ENCODE measurements at places on chromosomes 3 and 15. TPM values are rescaled to one million over a fixed set of nuclear protein-coding genes. Genes with fewer than 3 reads are reported as not detected.

- no peaks in the 10 kb centered on the region for H3K36me3 ChIP-seq
- DNase-seq = no peak
- no peaks in the 10 kb centered on the region for H3K27me3 ChIP-seq
- H3K27ac ChIP-seq = no peak overlapping the region
- H3K4me3 ChIP-seq = no peak overlapping the region
These were observed 421.0 kb upstream of the RBMS3 start for GRCh38 chr3:28859897-28860296.

GRCh38 chr3:112627919-112628466 is 12.9 kb downstream of the CCDC80 start:
- H3K4me1 ChIP-seq = peaks cover 3% of the 10 kb centered on the region
- no peak overlapping the region for H3K4me3 ChIP-seq
- H3K27me3 ChIP-seq = no peaks in the 10 kb centered on the region
- DNase-seq = no peak
- H3K27ac ChIP-seq = peak overlapping the region; percentile 27

DNA sequence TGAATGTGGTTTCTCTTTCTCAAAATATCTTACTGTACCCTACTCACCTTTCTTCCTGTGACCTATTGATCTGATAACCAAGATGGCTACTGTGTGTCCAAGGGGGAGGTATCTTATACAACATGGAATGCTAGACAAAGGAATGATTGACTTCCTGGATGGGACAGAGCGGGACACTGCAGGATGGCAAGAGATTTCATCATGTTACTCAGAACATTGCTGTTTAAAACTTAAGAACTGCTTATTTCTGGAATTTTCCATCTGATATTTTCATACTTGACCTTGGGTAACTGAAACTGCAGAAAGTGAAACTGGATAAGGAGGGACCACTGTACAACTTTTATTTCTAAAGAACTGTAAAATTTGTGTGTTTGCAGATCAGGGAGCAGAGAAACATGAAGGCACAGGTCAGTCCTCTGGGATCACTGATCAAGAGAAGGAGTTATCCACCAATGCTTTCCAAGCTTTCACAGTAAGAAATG is 18.5 kb downstream of the CNOT10 start:
- no peak for DNase-seq
- no peaks in the 10 kb centered on the region for H3K27me3 ChIP-seq
- H3K4me3 ChIP-seq = no peak overlapping the region
- no peaks in the 10 kb centered on the region for H3K4me1 ChIP-seq
- H3K27ac ChIP-seq = no peak overlapping the region
- H3K36me3 ChIP-seq = no peaks in the 10 kb centered on the region

DNA sequence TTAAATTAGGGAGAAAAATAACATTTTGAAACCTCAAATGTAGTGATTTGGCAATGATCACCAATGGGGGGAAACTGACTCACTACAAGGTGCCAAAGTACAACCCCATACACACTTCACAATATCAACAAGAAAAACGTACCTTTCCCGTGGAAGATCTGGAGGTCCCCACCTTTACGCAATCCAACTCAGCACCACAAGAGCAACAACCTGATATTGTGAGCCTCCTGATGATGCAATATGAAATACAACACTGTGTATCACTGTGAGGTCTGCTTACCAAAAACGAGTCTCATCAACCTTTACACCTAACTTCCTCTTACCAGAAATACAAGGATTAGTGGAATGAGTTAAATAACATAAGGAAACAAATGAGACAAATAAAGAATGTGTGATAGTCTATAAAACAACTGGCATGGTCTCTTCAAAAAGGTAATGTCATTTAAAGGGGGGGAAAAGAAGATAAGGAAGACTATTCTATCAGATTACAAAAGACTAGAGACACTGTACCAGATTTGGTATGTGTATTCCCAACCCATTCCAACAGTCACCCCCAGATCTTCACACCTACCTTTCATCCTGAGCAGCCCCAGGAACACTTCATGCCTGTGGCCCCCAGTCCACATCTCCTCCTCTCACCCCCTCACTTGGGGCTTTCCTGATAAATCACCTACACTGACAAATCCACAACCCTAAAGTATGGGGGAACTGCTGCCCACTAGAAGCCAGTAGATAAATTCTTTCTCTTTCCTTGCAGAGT is 27.7 kb downstream of the DLG1 start:
- no peaks in the 10 kb centered on the region for H3K27me3 ChIP-seq
- no peak overlapping the region for H3K27ac ChIP-seq
- H3K36me3 ChIP-seq = peaks cover 2% of the 10 kb centered on the region

GRCh38 chr15:36484038-36484778 is 95.2 kb upstream of the CDIN1 start:
- H3K36me3 ChIP-seq = no peaks in the 10 kb centered on the region
- H3K4me1 ChIP-seq = no peaks in the 10 kb centered on the region
- no peak for DNase-seq
- no peak overlapping the region for H3K4me3 ChIP-seq
- H3K27ac ChIP-seq = no peak overlapping the region

GRCh38 chr15:67082007-67082536 is 16.7 kb downstream of the SMAD3 start:
- H3K4me1 ChIP-seq = peaks cover 18% of the 10 kb centered on the region
- H3K27ac ChIP-seq = no peak overlapping the region
- no peaks in the 10 kb centered on the region for H3K36me3 ChIP-seq
- H3K4me3 ChIP-seq = no peak overlapping the region
- no peak for DNase-seq

DNA sequence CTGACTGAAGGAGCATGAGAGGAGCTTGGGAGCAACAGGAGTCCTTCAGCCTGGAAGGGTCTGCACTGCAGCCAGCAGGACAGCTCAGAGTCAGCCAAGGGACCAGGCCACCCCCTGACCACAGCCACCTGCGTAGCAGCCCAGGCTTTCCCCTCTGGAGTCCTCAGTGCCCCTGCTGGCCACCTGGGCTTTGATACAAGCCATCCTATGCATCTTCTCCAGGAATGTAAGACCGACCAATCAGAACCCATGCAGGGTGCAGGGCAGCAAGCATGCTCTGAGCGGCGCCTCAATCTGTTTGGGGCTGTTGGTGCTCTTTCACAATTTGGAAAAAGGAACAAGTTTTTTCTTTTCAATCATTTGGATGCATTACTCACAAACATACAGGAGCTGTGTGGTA is 52.0 kb downstream of the DZIP1L start:
- no peaks in the 10 kb centered on the region for H3K27me3 ChIP-seq
- H3K4me1 ChIP-seq = no peaks in the 10 kb centered on the region
- H3K36me3 ChIP-seq = peaks cover 46% of the 10 kb centered on the region
- DNase-seq = no peak
- no peak overlapping the region for H3K27ac ChIP-seq

GRCh38 chr3:49536875-49537533 is 17.3 kb upstream of the BSN start:
- peak overlapping the region; percentile 65 for H3K27ac ChIP-seq
- peaks cover 68% of the 10 kb centered on the region for H3K4me1 ChIP-seq
- H3K27me3 ChIP-seq = no peaks in the 10 kb centered on the region
- H3K4me3 ChIP-seq = no peak overlapping the region

DNA sequence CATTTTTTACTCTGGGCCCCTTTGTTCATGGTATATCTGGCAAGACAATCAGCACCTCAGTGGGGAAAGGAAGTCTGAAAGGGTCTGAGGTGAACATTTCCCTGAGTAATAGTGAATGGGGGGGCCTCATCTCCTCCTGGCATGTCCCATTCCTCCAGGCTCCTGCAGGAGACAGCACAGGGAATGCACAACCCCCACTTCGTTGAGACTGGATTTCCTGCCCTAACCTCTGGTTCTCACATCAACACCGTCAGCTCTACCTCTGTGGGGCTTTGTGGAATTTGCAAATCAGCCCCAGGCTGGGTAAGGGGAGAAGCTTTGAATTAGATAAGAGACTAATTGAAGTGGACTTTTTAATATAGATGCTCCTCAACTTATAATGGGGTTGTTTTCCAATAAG is 168.3 kb upstream of the TRIM42 start:
- DNase-seq = no peak
- no peaks in the 10 kb centered on the region for H3K36me3 ChIP-seq
- no peaks in the 10 kb centered on the region for H3K27me3 ChIP-seq
- H3K4me1 ChIP-seq = peaks cover 3% of the 10 kb centered on the region
- H3K27ac ChIP-seq = no peak overlapping the region
- no peak overlapping the region for H3K4me3 ChIP-seq

- H3K4me1 ChIP-seq = no peaks in the 10 kb centered on the region
- no peak overlapping the region for H3K27ac ChIP-seq
- no peak overlapping the region for H3K4me3 ChIP-seq
- no peaks in the 10 kb centered on the region for H3K36me3 ChIP-seq
- no peak for DNase-seq
These were observed 258.2 kb downstream of the SOX2 start for GRCh38 chr3:181969925-181970324.

GRCh38 chr15:93201940-93202339 is 112.9 kb upstream of the RGMA start:
- H3K36me3 ChIP-seq = no peaks in the 10 kb centered on the region
- no peaks in the 10 kb centered on the region for H3K4me1 ChIP-seq
- no peak for DNase-seq
- H3K27me3 ChIP-seq = no peaks in the 10 kb centered on the region

- no peaks in the 10 kb centered on the region for H3K36me3 ChIP-seq
- peaks cover 8% of the 10 kb centered on the region for H3K4me1 ChIP-seq
- peak overlapping the region; percentile 36 for H3K27ac ChIP-seq
- DNase-seq = no peak
- H3K27me3 ChIP-seq = no peaks in the 10 kb centered on the region
These were observed 82.6 kb downstream of the TGFBR2 start for GRCh38 chr3:30688776-30689641.

- H3K4me1 ChIP-seq = peaks cover 8% of the 10 kb centered on the region
- peak overlapping the region; percentile 37 for H3K4me3 ChIP-seq
- peak; percentile 92 for DNase-seq
- peaks cover 10% of the 10 kb centered on the region for H3K27me3 ChIP-seq
- H3K36me3 ChIP-seq = no peaks in the 10 kb centered on the region
- H3K27ac ChIP-seq = no peak overlapping the region
These were observed 77.2 kb upstream of the SLC6A11 start for GRCh38 chr3:10738688-10739372.

DNA sequence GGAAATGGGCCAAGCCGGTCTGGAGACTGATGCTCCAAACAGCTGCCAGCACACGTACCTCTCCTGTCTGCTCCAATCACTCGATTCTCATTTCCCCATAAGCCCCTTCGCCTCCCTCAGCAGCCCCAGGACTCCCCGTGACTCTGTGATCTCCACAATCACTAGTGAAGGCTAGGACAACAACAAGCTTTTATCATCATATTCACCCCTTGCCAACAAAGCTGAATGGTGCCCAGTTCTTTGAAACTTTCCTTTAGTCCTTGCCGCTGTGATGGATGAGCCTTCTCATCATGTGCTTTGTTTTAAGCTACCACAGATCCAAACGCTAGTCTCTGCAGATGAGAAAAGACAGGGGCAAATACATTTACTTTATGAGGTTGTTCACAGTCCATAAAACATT is 242.0 kb downstream of the SV2B start:
- DNase-seq = peak; percentile 55
- H3K27ac ChIP-seq = no peak overlapping the region
- peaks cover 3% of the 10 kb centered on the region for H3K4me1 ChIP-seq
- no peaks in the 10 kb centered on the region for H3K27me3 ChIP-seq
- no peaks in the 10 kb centered on the region for H3K36me3 ChIP-seq

- peak overlapping the region; percentile 91 for H3K27ac ChIP-seq
- no peaks in the 10 kb centered on the region for H3K27me3 ChIP-seq
- peak overlapping the region; percentile 74 for H3K4me3 ChIP-seq
- peaks cover 15% of the 10 kb centered on the region for H3K36me3 ChIP-seq
- H3K4me1 ChIP-seq = peaks cover 23% of the 10 kb centered on the region
- DNase-seq = no peak
These were observed 800 bp downstream of the DAG1 start for GRCh38 chr3:49470714-49471420.

- H3K4me3 ChIP-seq = no peak overlapping the region
- no peak for DNase-seq
- no peaks in the 10 kb centered on the region for H3K4me1 ChIP-seq
- H3K27me3 ChIP-seq = no peaks in the 10 kb centered on the region
- H3K36me3 ChIP-seq = no peaks in the 10 kb centered on the region
These were observed 180.6 kb downstream of the ROBO1 start for GRCh38 chr3:79587150-79587549.

DNA sequence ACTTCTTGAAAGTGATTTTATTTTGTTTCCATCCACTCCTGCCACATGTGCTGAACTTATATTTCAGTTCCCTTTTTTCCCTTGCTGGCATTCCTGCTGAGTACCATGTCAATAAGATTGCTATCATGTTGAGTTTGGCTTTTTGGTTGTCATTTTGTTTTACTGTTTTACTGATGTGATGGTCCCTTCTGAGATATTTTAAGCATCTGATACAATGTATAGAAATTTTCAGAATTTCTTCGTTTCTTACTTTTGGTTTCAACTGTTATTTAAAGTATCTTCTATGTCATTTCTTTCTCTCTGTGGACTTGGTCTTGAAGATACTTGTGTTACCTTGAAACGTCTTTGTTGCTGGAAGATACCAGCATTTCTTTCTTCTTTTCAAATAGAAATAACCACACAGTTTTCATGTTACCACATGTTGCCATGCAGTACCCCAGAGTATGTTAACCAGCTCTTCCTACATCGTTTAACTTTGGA is 14.1 kb downstream of the SIDT1 start:
- H3K4me3 ChIP-seq = no peak overlapping the region
- no peak overlapping the region for H3K27ac ChIP-seq
- H3K36me3 ChIP-seq = no peaks in the 10 kb centered on the region
- no peaks in the 10 kb centered on the region for H3K27me3 ChIP-seq

DNA sequence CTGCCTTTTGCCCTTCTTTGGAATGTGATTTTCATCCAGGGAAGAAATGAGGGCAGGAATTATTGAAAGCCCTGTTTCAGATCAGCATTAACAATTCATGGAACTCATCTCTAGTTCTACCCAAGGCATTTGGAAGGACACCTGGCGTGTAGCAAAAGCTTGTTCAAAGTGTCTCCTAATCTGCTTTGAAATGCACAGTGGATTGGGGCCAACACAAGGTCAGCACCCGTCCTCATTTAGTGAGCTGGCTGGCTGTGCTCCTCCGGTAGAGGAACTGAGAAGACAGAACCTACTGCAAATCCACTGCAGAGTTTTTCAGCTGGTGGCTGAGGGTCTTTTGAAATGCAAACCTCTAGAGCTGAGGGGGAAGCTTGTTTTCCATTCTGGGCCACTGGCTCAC is 141.6 kb upstream of the STT3B start:
- no peaks in the 10 kb centered on the region for H3K27me3 ChIP-seq
- no peak overlapping the region for H3K4me3 ChIP-seq

The FETUB gene
- not detected for total RNA-seq

The CLN6 gene
- 11.9 TPM for total RNA-seq

The INSYN1 gene
- total RNA-seq = 24.2 TPM

The GAP43 gene
- total RNA-seq = 144 TPM

The CDCP1 gene
- 0.44 TPM for total RNA-seq

The TRIP4 gene
- total RNA-seq = 17.6 TPM

The NOX5 gene
- total RNA-seq = 0.22 TPM

The NDN gene
- 140 TPM for total RNA-seq
